ENCODE measurements at places on chromosomes 4 and X.

DNA sequence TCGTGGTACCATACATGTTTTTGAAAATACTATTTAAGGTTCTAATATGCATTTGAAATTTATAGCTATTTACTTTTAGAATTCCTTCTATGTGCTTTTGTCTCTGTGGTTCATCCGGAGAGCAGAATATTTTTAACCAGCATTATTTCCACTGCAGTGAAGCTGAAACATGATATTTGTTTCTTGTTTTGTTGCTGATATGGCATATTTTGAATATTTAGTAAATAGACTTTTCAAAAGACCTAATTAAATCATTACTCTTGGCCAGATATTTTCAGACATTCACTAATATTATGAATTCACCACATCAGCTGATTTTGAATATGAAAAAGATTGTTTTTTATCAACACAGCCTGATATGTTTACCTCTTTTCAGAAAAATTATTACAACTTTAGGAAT is 87.0 kb downstream of the FAT4 start:
- DNase-seq = no peak

DNA sequence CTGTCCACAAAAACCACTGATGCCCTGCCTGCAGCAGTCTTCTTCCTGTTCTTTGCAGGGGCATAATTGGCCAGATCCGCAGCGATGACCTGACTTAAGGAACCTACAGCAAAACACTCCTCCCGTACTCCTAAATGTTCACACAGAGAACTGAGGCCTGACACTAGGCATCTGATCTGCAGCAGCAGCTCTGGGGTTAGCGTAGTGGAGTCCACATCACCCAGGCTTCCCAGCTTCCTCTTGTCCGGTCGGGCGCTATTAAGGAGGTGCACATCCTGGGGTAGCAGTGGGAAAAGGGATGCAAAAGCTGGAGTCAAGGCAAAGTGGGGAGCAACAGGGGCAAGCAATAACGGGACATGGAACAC is 758 bp downstream of the SCFD2 start:
- DNase-seq = peak; percentile 51

GRCh38 chrX:118038614-118039365 is 77.8 kb downstream of the KLHL13 start:
- DNase-seq = no peak

DNA sequence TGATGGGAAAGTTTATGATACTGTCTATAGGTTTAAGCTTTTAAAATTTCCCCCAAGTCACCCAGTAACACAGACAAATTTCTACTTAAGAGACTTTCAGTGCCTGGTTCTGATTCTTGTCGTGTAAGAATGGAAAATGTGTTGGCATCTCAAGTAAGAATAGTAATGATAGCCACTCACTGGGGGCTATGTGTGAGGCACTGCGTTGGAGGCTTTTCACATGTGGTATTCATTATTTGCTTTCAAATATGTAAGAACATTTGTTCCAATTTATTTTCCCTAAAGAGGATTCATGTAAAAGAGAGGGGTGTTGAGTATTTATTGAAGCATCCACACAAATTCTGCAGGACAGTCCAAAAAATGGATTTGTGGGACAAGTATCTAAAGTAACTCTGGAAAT is 143.6 kb downstream of the FNIP2 start:
- DNase-seq = no peak

- no peak for DNase-seq
Measured at GRCh38 chrX:102154900-102155805, 624 bp downstream of the BEX5 start.

GRCh38 chr4:138871555-138871875 is 144.1 kb upstream of the NOCT start:
- no peak for DNase-seq

DNA sequence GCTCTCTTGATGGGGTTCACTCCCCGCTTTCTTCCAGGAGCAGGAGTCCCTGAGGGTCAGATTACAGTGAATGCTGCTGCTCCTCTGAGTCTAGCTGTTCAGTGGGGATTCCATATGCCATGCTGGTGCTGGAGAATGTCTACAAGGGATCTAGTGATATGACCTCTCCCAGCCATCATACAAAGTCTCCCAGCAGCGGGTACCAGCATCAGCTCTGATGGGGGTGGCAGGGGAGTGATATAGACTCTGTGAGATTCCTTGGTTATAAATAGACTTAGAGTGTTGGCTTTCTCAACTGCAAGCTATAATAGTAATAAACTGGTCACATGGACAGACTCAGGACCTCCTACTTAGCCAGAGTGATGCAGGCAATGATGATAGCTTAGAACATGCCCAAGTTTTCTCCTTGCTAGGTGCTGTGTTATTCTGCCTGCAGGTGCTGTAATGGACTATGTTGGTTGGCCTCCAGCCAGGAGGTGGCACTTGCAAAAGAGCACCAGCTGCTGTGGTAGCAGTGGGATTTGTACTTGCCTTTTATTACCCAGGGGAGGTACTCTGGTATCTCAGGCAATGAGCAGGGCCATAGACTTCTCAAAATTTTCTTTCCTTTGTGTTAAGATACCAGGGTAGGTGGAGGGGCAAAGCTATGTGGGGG is 202.9 kb downstream of the CHIC1 start:
- DNase-seq = peak; percentile 33

DNA sequence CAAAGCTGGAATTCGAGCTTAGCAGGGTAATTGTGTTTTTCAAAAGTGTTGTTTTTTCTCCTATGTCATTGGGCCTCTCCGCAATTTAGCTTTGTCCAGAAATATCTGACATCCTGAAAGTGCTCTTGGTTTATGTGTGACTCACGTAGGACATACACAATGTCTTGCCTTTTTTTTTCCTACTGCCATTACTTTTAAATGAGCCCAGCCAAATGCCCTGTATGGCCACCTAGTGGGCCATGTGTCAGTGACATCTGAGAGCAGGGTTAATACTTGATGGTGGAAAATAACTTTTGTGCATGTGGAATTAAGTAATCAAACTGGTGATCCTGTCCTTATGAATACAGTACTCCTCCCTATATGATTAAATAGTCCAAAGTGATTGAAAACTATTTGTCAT is 1411.1 kb upstream of the TENM3 start:
- peak; percentile 28 for DNase-seq

DNA sequence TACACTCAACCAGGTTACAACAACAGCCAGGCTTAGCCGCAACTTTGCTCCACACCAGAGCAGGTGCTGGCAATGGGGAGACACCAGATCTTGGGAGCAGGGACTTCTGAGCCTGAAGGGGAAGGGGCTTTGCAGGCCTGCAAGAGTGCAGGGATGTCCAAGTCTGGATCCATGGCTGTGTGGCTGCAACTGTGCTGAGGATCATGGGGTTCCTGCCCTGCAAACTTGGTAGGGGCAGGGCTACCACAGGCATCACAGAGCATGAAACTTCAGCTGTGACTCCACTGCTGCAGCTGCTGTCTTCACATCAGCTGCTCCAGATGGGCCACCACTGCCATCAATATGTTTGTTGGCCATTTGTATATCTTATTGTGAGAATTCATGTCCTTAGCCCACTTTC is 340.4 kb downstream of the FSTL5 start:
- no peak for DNase-seq

- no peak for DNase-seq
Measured at GRCh38 chr4:8682725-8683124, 90.2 kb downstream of the CPZ start.

- DNase-seq = no peak
Measured at GRCh38 chrX:12989461-12989860, 14.6 kb downstream of the TMSB4X start.

DNA sequence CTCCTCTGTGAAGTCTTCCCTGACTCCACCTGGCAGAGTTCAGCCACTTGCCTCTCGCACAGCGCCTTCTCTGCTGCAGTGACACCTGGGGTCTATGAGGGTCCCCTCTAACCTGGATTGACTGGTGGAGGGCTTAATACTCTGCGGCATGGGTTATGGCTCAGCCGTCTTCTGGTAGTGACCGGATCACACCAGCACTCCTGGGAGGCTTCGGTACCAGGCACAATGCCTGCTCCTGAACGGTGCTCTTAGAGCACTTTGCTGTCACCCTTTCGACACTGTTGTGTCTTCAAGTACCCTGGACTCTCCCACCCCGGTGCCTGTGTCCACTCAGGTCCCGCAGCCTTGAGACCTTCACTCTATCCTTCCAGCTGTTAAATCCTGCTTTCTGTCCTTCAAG is 50.0 kb downstream of the C4orf50 start:
- DNase-seq = no peak

DNA sequence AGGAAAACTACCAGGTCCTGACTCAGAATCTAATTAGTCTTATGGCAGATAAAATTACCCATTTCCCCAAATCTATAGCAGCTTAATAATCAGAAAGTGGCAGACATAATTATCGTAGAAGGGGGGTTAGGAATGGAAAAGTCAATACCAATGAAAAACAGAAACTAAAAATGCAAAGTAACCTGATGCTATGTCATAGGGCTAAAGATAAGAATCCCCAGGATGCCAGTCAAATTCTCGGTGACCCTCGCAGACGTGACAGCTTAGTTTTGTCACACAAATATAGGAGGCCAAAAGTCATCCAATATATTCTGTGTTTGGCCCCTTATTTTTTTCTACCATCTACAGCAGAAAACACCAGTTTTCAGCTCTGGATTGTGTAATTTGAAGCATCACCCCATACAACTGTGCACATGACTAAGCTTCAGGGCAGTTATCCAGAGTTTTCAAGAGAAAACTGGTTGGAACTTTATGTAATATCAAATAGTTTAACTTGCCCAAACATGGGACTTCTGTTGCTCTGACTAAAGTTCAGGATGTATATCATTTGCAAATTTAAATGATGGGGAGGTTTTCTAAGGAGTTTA is 30.9 kb downstream of the RASSF6 start:
- DNase-seq = no peak

DNA sequence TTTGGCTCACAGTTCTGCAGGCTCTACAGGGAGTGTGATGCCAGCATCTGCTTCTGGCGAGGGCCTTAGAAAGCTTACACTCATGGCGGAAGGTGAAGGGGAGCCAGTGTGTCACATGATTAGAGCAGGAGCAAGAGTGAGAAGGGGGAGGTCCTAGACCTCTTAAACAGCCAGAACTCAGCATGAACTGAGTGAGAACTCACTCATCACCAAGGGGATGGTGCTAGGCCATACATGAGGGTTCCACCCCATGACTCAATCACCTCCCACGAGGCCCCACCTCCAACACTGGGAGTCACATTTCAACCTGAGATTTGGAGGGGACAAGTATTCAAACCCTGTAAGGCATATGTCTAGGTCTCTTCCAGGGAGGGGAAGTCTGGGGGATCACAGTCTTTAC is 33.4 kb downstream of the SPRY1 start:
- no peak for DNase-seq

DNA sequence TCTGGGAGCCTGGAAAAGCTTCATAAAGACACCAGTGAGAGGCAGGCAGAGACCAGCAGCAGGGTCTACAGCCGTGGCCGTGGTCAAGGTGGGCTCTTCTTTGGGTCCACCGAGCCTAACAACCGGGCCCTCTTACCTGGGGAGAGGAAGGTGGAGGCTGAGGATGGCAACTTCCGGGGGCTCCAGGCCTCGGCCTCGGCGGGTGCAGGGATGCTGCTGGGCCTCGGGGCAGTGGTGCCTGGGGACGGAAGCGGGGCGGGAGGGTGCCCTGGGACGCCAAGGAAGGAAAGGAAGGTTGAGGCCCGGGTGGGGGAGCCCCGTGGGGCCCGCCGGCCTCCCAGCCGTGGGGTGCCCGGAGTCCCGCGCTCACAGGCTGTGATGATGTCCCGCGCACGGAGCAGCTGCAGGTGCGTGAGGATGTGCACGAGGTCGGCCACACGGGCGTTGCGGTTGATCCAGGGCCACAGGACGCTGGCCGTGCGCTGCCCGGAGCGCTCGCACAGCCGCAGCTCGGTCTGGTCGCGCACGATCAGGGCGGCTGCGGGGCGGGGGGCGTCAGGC is 561 bp downstream of the IRAK1 start:
- DNase-seq = peak; percentile 45

DNA sequence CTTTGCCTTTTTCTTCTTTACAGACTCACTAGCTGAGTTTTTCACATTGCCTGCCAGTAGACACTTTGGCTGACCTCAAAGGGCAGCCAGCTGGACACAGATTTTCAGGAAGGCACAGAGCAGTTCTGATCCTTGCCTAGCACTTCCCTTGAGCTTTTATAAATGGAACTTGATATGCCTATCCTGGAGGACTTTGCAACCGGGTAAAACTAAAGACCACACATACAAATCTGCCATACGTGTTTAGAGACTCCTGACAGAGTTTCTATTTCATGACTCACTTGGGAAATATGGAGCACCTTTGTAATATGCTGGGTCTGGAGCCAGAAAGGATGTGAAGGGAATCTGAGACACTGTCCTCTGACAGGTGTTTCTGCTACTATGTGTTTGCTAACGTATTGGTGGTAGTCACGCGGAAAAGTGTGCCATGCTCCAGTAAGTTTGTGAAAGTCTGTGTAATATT is 56.7 kb upstream of the RASSF6 start:
- peak; percentile 33 for DNase-seq

All from OCI-LY7 (cell line).